T-cell (primary cell): ENCODE measurements at places on chromosomes 11 and 22.

DNA sequence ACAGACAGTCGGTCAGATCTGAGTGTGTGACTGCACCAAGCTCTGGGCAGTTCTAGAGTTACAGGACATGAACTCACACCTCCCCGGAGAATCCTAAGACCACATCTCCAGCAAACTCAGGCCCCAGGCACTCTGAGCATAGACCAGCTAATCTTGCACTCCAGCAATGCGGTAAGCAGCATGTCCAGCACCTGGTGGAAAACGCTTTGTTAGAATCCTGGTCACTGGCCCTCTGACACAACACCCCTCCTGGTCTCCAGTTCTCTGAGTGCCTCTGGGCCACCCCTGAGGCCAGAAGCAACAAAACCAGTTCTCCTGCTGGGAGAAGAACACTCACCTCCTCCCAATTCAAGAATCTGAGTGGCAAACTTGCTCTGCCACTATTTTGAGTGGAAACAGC lies 82.7 kb upstream of the TMEM45B start:
- no peak for DNase-seq

GRCh38 chr11:107732689-107733051 lies 20.8 kb upstream of the SLN start:
- no peak for DNase-seq

DNA sequence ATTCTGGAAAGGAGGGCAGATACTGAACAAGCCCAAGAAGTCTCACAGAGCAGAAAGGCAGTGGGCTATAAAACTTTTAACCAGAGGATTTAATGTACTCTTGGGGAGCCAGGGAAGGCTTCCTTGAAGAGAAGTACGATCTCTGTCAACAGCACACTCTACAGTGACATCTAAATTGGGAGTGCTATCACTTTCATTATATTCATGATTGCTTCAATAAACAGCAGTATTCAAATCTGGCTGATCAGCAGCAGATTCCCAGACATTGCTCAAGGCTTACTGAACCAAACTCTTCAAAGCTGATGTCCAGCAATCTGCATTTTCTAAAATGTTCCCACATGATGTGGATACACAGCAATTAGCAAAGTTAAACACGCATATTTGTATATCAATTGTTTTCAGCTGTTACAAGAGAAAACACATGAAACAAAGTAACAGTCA lies 44.2 kb downstream of the SYTL2 start:
- DNase-seq = no peak

DNA sequence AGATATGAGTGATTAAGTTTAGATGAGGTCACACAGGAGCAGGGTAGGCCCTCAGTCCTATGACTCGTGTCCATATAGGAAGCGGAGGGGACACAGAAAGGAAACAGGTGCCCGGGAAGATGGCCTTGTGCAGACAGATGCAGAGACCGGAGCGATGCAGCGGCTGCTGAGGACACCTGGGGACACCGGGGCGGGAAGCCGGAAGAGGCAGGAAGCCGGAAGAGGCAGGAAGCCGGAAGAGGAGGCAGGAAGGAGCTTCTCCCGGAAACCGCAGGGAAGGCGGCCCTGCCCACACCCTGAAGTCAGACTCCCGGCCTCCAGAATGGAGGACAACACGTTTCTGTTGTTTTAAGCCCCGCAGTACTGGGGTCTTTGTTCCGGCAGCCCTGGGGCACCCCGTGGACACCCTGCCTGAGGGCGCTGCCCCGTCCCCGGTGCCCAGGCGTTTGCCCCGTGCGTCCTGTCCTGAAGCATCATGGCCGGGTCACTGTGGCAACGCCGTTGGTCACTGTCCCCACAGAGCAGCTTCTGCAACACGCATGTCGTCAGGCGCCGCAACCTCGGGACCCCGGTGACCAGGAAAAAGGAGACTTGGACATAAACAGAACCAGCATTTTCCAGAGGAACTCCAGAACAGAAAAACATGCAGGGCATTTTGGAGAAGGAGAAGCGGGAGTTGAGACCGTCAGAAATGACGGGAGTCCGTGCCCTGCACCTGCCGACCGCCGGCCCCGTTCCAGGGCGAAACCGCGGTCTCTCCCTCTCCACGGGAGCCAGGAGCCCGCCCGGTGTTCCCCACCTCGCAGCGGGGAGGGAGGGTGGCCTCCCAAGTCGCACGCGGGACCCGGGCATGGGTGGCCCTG lies 103.4 kb downstream of the BRD1 start:
- DNase-seq = peak; percentile 16

DNA sequence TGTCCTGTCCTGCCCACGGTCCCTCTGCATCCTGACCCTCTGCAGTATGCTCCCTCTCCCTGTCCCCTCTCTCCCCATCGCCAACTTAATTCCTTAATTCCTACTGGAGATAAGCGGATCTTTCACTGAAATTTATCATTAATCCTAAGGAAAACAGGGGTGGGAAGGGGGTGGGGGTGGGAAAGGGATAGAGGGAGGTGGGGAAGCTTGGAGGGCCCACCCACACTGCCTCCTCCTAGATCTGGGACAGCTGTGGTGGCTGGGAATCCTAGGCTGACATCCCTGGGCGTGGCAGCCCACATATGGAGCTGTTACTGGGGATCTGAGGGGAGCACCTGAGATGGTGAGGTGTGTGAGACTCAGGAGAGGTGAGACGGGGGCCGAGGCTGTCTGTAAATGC lies 14.4 kb downstream of the NECTIN1 start:
- no peak for DNase-seq

DNA sequence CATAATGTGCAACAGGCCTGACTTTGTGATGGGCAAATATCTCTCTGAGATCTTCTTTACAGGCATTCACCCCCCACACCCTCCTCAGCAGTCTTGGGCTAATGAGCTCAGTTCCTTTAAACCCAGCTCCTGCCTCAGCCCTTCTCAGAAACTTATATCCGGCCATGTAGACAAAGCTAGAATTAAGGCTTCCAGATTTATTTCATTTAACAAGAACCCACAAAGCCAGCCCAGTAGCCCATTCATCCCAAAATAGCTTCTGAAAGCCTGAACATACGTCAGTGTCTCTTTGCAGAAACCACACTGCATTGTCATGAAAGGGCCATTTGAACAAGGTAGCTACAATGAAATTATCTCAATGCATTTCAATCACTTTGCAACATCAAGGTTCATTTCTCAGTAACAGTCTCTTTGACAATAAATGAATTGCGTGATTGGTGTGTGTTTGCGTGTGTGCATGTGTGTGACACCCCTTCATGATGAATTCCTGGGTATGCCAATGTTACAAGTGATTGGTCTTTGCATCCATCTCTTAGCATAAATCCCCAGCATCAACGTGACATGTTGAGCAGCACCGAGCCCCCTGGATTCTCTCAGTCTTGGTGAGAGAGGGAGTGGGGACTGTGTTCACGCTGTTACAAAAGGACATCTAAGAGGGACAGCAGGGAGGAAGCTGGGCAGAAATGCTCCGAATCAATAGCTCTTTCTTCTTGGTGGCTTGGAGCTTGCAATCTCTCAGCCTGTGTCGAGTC lies 299.6 kb downstream of the KIRREL3 start:
- DNase-seq = no peak

DNA sequence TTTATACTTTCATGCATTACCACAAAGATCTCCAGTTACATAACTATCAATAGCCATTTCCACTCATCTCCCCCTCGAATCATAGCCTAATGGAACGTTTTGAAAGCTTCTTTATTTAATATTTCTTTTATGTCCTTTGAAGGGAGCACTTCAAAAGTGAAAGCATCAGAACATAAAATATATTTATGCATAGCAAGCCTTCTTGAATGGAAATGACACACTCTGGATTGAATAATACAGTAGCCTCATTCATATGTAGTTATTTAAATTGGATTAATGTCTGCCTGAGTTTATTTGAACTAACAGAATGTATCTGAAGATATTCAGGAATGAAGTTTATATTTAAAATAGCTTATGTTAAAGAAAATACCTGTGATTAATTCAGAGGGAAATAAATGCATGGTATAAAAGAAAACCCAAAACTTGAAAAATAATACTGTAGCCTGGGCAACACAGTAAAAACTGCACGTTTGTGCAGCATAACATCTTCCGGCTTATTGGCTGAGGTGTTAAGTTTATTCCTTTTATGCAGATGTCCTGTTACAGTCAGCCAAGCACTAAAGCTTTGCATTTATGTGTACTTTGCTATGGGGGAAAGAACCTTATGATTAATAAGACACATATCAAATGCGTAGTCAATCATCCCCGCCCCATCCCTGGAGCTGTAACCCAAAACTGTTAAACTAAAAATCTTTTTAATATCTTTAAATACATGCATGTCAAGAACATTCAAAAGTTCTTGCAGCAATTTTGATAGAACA lies 22.0 kb downstream of the OOSP3 start:
- no peak for DNase-seq

GRCh38 chr11:88295028-88295427 lies 42.5 kb downstream of the CTSC start:
- no peak for DNase-seq

- no peak for DNase-seq
These were observed 22.3 kb downstream of the ARHGAP1 start for GRCh38 chr11:46677991-46678740.

GRCh38 chr11:6397636-6398035 lies 7.4 kb downstream of the SMPD1 start:
- DNase-seq = no peak

GRCh38 chr11:12876988-12877387 lies 132.1 kb upstream of the RASSF10 start:
- no peak for DNase-seq

- DNase-seq = no peak
These were observed 7.1 kb upstream of the MGAT3 start for GRCh38 chr22:39449708-39450107.

DNA sequence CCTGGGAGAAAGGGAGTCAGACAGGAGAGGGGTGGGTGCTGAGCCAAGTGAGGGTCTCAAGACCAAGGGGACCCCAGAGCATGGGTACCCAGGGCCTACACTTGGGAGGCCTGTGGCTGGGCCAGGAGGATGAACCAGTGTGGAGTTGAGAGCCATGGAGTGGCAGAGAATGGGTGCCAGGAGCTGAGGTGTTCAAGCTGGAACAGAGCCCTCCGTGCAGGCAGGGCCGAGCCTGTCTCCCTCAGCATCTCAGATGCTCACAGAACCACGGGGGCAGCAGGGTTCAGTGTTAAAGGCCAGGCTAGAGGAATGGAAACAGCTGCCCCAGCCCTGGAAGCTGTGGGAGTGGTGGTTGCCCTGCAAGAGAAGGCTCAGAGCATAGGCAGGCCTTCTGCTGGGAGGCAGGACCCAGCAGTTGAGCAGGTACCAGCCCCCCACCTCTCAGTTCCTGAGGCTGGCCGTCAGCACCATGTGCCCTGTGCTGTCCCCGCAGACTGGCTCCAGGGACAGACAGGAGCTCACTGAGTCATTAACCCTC lies 32.3 kb downstream of the RSPH14 start:
- no peak for DNase-seq

- no peak for DNase-seq
These were observed 44.0 kb upstream of the KLHL35 start for GRCh38 chr11:75476739-75477613.

DNA sequence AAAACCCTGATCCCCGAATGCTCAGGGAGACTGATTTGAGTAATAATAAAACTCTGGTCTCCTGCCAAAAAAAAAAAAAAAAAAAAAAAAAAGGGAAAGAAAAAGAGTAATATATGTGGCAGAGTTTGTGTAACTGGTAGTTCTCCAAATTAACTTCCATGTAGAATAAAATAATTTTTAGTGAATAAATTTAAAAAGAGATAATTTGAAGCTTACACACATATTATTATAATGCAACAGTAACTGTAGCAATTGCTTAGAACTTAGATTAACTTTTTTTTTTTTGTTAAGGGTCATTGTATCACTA lies 11.0 kb upstream of the MRPL17 start:
- no peak for DNase-seq

DNA sequence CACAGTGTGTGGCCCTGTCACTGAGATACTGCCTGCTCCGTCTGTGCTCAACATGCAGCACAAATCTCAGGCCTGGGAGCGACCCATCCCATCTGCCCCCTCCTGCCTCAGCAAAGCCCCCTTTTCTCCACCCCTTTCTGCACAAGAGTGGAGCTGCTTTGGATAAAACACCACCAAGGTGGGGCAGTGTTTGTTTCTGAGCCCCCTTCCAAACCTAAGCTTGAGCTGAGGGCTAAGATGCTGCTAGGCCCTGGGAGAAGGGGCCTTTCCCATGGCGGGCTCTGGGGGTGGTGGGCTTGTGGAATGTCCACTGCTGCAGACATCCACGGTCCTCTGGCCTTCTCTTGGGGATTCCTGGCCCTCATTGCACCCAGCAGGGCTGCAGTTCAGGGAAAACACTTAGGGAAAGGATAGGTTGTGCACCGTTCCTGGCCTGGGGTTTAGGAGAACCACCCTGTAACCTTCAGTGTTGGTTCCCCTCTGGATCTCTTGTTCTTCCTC lies 594.1 kb downstream of the TBC1D22A start:
- DNase-seq = no peak

- no peak for DNase-seq
These were observed 15.5 kb downstream of the OTUB1 start for GRCh38 chr11:64001484-64002420.

DNA sequence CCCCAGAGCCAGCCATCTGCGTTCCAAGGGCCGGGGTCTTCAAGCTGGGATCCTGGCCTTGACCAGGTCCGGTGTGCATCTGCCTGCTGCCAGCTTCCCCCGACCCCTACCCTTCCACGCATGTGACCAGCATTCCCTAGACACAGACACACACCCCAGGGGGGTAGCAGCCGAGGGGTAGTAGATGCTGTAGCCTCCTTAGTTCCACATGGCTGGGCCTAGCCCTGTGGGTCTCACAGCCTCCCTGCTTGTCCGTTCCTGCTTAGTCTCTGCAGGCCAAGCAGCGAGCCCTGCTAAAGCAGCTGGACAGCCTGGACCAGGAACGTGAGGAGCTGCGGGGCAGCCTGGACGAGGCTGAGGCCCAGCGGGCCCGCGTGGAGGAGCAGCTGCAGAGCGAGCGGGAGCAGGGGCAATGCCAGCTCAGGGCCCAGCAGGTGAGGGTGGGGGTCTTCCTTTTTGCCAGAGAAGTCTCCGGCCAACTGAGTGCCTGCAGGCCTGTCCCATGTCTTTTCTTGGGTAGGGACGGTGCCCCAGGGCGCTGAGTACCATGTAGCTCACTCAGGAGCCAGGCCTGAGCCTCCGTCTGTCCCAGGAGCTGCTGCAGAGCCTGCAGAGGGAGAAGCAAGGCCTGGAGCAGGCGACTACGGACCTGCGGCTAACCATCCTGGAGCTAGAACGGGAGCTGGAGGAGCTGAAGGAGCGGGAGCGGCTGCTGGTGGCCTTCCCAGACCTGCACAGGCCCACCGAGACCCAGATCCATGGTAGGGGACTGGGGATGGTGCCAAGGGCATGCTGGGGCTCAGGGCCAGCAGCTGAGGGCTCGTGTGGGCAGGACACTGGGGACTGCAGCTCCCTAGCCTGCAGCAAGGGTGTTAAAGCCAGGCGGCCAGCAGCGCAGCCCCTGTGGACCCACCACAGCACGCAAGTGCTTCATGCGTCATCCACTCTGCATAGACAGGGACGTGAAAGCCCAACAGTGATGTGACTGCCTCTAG lies 13.6 kb downstream of the RNF215 start:
- no peak for DNase-seq

GRCh38 chr11:18720091-18720807 lies 5.7 kb downstream of the IGSF22 start:
- DNase-seq = no peak

GRCh38 chr11:6992026-6992425 lies 28.1 kb downstream of the ZNF214 start:
- DNase-seq = no peak

GRCh38 chr11:23283666-23284065 lies 423.4 kb upstream of the CCDC179 start:
- no peak for DNase-seq

- DNase-seq = no peak
These were observed 18.5 kb downstream of the ENDOD1 start for GRCh38 chr11:95108159-95108611.
